Foreskin keratinocyte (primary cell): ENCODE measurements at places on chromosomes 6 and 20. TPM values are rescaled to one million over a fixed set of nuclear protein-coding genes. Genes with fewer than 3 reads are reported as not detected.

TBC1D20 gene
- 23.0 and 28.8 TPM in 2 replicates for total RNA-seq

RBM12 gene
- total RNA-seq, result 62.7 and 62.8 TPM in 2 replicates

DNA sequence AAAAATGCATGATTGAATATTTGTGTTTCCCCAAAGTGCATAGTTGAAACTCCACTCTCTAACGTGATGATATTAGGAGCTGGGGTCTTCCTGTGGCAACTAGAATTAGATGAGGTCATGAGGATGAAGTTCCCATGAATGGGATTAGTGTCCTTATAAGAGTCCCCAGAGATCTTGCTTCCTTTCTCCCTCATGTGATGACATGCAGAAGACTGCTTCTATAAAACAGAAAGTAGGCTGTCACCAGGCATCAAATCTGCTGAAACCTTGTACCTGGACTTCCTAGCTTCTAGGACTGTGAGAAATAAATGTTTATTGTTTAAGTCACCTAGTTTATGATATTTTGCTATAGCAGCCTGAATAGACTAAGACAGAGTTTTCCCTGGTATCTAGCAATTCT lies 586.5 kb upstream of the EPHA7 start:
- DNase-seq, result no peak

DNA sequence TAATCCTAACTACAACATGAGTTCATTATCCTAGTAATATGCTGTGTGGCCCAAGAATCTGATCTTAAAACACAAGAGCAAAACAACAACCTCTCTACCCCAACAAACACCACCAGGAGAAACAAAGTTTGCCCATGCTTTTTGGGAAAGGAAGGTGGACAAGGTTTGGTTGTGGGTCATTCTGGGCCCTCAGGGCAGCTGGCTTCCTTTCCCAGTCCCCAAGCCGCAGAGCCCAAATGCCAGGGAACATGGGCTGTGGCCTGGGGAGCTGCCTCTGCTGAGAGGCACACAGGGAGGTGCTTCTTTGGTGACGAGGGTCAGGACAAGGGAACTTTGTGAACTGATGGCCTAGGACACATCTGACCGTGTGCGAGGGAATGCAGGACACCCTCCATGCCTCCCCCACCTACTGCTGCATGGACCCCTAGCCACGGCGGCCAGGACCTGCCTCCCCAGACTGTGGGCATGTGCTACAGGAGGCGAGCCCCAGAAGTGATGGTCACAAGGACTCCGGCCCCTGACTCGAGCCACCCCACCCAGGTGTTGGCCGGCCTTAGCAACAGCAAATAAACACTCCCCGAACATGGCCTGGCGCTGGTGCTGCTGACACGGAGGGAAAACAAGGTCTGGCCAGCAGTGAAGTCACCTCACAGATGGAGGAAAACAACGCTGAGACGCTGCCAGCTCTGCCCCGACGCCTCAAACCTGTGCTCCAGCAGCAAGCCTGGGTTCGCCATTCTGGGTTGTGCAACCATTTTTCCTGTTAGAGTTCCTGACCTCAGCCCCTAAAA lies 55.6 kb downstream of the RRBP1 start:
- no peak for DNase-seq

GRCh38 chr6:143233554-143234285 lies 173.0 kb downstream of the AIG1 start:
- no peak for DNase-seq

GRCh38 chr20:6636209-6637159 lies 131.0 kb upstream of the BMP2 start:
- peak; percentile 79 for DNase-seq

- peak; percentile 77 for DNase-seq
Measured at GRCh38 chr20:44642203-44643153, 9.0 kb downstream of the ADA start.

- DNase-seq, result no peak
Measured at GRCh38 chr6:84432619-84433018, 205.2 kb upstream of the CEP162 start.

DNA sequence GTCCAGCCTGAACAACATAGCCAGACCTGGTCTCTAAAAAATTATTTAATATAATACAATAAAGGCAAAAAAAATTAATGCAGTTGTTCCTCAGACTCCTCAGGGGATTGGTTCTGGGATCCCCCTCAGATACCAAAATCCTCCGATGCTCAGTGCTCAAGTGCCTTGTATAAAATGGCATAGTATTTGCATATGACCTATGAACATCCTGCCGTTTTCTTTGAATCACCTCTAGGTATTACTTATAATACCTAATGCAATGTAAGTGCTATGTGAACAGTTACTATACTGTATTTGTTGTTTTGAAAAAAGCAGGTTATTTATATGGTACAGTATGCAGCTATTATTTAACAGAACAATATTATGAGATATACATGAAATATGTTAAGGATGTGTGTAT lies 43.3 kb downstream of the RNGTT start:
- no peak for DNase-seq

- DNase-seq, result no peak
Measured at GRCh38 chr6:169909113-169909512, 157.7 kb downstream of the ERMARD start.

- DNase-seq, result no peak
Measured at GRCh38 chr20:24109008-24109407, 120.4 kb upstream of the GGTLC1 start.
